ENCODE measurements at places on chromosomes 5 and 9.

GRCh38 chr5:73858776-73859175 lies 232.8 kb downstream of the ARHGEF28 start:
- DNase-seq = no peak
- no peaks in the 10 kb centered on the region for H3K4me1 ChIP-seq
- no peak overlapping the region for H3K4me3 ChIP-seq
- H3K27me3 ChIP-seq = no peaks in the 10 kb centered on the region
- peaks cover 25% of the 10 kb centered on the region for H3K36me3 ChIP-seq
- H3K27ac ChIP-seq = no peak overlapping the region

DNA sequence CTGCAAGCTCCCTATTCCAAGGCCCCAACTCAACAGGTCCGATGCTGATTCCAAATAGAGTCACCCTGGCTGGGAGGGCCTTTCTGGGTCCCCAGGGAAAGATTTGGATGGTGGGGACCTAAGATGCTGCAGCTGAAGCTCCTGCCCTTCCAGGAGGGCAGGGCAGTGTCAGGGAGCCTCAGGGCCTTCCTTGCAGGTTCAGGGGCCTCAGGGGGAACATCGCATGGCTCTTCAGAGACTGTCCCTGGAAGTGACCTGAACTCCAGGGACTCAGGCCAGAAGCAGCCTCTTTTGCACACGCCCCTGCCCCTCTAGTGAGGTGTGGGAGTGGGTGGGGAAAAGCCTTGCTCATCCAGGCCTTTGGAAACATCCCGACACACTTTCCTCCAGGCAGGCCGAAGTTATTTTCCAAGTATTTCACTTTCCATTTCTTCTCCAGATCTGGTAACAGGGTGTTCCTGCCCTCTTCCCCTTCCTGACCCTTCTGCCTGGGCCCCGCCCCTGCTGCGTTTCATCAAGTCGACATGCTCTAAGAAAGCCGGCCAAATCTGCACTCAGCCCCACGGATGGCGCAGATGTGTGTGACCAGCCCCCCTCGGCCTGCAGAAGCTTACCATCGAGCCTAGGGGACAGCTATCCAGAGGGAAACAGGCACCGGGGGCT lies 159.5 kb downstream of the FGF18 start:
- peaks cover 30% of the 10 kb centered on the region for H3K27me3 ChIP-seq
- H3K4me3 ChIP-seq = no peak overlapping the region
- no peak overlapping the region for H3K27ac ChIP-seq
- H3K4me1 ChIP-seq = no peaks in the 10 kb centered on the region
- no peaks in the 10 kb centered on the region for H3K36me3 ChIP-seq

DNA sequence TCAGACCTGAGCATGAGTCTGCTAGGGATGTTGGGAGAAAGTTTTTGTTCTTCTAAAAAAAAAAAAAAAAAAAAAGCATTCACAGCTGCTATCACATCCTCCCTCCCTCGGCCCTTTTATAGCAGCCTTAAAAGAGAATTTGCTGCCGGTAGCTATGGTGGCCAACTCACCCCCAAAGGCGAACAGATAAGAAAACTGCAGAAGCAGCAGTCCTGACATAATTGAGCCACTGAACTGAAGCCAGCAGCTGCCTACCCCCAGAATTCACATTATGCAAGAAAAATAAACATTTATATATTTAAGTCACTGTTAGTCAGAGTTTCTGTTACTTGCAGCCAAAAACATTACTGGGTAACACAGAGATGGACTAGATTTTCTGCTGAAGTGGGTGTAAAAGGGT lies 124.3 kb upstream of the SMARCA2 start:
- DNase-seq = no peak
- H3K27me3 ChIP-seq = no peaks in the 10 kb centered on the region
- H3K4me1 ChIP-seq = no peaks in the 10 kb centered on the region
- no peak overlapping the region for H3K4me3 ChIP-seq
- no peaks in the 10 kb centered on the region for H3K36me3 ChIP-seq
- H3K27ac ChIP-seq = no peak overlapping the region

GRCh38 chr9:115063058-115063845 lies 54.7 kb downstream of the TNC start:
- H3K4me1 ChIP-seq = peaks cover 32% of the 10 kb centered on the region
- H3K27ac ChIP-seq = peak overlapping the region; percentile 10
- no peaks in the 10 kb centered on the region for H3K27me3 ChIP-seq
- H3K4me3 ChIP-seq = no peak overlapping the region
- peaks cover 3% of the 10 kb centered on the region for H3K36me3 ChIP-seq

DNA sequence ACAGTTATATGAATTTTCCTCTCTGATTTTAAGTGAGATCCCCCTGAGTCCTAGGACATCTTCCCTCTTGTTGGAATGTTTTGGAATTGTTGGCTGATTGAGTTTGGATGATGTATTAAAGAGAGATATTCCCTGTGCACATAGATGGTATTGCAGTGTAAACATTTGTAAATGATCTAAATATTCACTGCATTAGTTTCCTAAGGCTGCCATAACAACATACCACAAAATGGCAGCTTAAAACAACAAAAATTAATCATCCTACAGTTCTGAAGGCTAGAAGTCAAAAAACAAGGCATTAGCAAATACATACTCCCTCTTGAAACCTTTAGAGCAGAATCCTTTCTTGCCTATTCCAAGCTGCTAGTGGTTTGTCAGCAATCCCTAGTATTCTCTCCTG lies 38.0 kb upstream of the MROH2B start:
- DNase-seq = no peak
- no peaks in the 10 kb centered on the region for H3K4me1 ChIP-seq
- no peaks in the 10 kb centered on the region for H3K27me3 ChIP-seq

GRCh38 chr9:98264516-98264915 lies 9.1 kb upstream of the TBC1D2 start:
- no peak for DNase-seq
- H3K4me3 ChIP-seq = no peak overlapping the region
- no peaks in the 10 kb centered on the region for H3K36me3 ChIP-seq
- H3K27me3 ChIP-seq = no peaks in the 10 kb centered on the region

GRCh38 chr9:90903766-90904424 lies 102.3 kb downstream of the SYK start:
- peaks cover 3% of the 10 kb centered on the region for H3K27me3 ChIP-seq
- no peak for DNase-seq
- H3K27ac ChIP-seq = no peak overlapping the region
- H3K36me3 ChIP-seq = no peaks in the 10 kb centered on the region

GRCh38 chr5:113354055-113354454 lies 80.7 kb downstream of the TSSK1B start:
- no peaks in the 10 kb centered on the region for H3K36me3 ChIP-seq
- H3K4me3 ChIP-seq = no peak overlapping the region
- H3K27me3 ChIP-seq = no peaks in the 10 kb centered on the region
- no peak for DNase-seq
- H3K27ac ChIP-seq = no peak overlapping the region
- H3K4me1 ChIP-seq = peaks cover 3% of the 10 kb centered on the region

DNA sequence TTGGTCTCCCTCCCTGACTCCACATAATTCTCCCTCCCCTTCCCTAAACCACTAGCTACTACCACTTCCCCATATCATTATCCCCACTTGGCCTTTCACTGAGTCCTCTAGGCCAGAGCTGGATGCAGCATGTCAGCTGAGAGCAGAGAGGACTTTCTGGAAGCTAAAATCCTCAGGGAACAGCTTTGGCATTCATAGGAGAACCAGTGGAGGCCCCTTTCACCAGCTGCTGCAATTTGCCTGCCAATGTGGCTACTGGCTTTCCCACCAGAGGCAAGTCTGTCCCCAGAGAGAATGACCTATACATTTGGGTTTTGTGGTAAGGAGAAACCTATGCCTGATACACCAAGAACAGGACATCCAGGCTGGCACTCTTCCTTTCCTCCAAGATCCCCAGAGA lies 14.4 kb downstream of the FAM219A start:
- no peak overlapping the region for H3K4me3 ChIP-seq
- H3K27me3 ChIP-seq = no peaks in the 10 kb centered on the region
- DNase-seq = no peak
- H3K27ac ChIP-seq = no peak overlapping the region
- H3K36me3 ChIP-seq = no peaks in the 10 kb centered on the region

DNA sequence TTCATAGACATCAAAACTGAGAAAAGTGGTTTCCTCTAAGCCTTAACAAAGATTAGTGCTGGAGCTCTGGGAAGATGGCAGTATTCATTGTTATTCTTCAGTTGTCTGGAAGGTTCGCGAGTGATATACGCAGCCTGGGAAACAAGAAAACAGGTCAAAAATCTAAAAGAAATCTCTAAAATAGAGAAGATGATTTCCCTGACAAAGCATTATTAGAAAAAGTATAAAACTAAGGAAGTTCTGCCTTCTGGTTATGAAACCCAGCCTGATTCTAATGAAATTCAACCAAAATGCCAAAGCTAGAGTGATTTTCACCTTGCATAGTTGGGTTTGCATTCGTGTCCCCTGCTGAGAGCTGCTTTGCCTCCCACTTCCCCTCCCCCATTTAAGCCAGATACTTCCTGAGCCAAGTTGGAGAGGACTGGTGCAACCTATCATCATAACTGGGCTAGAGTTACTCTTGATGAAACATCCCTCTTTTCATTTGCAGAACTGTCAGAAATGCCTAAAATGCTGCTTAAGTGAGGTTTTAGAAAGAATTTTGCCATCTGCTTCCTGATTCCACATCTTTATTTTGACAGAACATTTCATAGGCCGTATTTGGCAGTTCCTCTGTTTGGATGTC lies 48.4 kb downstream of the NDFIP1 start:
- H3K27ac ChIP-seq = no peak overlapping the region
- no peaks in the 10 kb centered on the region for H3K4me1 ChIP-seq
- DNase-seq = no peak
- peaks cover 8% of the 10 kb centered on the region for H3K36me3 ChIP-seq
- no peaks in the 10 kb centered on the region for H3K27me3 ChIP-seq

DNA sequence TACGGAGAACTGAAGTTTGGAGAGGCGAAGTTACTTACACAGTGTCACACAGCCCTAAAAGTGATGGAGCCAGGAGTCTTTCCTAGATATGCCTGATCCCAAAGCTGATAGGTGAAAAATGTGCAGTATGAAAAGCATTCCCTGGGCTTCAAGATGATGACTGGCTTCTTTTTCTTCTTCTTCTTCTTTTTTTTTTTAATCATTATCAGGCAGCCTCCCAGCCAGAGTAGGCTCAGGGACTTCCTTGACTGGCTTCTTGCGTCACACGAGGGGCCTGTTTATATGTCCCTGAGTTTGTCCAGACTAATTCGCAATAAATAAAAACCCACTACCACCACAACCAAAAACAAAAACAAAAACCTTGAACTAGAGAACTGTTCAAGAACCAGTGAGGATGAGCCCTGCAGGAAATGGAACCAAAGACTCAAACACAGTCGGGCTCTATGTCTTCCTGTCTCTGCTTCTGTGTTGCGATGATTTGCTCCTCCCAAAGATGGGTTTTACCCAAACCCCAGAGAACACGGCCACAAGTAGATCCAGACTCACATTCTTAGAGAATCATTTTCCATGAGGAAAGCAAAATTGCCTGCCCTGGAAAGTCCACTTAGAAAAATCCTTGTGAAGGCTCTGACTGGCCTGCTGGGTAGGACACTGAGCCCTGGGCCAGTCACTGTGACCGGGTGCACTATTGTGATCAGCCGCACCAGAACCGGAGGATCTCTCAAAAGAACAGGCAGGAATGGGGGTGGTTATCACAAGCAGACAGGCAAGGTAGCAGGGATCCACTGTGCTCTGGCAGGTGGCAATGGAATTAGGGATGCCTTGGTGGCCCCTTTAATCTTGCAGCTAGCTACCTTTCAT lies 38.0 kb upstream of the ADAM19 start:
- no peak overlapping the region for H3K4me3 ChIP-seq
- H3K27me3 ChIP-seq = no peaks in the 10 kb centered on the region
- peaks cover 15% of the 10 kb centered on the region for H3K4me1 ChIP-seq

GRCh38 chr5:154778534-154778933 lies 23.4 kb downstream of the LARP1 start:
- no peak overlapping the region for H3K4me3 ChIP-seq
- H3K36me3 ChIP-seq = peaks cover 11% of the 10 kb centered on the region
- DNase-seq = no peak
- no peak overlapping the region for H3K27ac ChIP-seq
- peaks cover 16% of the 10 kb centered on the region for H3K4me1 ChIP-seq

DNA sequence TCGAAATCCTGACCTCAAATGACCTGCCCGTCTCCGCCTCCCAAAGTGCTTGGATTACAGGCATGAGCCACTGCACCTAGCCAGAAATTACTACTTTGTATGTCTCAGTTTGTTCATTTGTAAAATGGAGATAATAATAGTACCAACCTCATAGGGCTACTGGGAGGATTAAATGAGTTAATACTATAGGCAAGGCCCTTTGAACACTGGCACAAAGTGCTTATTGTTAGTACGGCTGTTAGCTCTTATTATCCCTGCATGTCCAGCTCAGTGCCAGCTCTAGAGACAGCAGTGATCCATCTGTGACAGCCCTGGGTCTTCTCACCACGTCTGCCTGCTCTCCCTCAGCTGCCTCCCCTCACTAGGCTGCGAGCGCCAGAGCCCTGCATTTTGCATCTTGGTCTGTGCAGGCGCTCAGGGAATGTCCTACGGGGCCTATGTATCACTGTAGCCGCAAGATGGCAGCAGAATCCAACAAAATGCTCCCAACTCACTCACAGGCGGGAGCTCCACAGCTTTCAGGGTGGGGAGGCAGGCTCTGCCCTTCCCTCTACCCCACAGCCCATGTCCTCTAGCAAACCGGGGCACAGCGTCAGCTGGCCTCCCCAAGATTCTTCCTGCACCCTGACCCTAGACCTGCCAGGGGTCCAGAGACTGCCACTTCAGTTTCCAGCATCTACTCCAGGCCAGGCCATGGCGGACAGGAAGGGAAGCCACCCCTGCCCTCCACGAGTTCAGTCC lies 17.7 kb upstream of the AKNA start:
- H3K4me1 ChIP-seq = peaks cover 26% of the 10 kb centered on the region
- peak; percentile 38 for DNase-seq
- H3K36me3 ChIP-seq = no peaks in the 10 kb centered on the region
- H3K27me3 ChIP-seq = no peaks in the 10 kb centered on the region
- H3K4me3 ChIP-seq = no peak overlapping the region

DNA sequence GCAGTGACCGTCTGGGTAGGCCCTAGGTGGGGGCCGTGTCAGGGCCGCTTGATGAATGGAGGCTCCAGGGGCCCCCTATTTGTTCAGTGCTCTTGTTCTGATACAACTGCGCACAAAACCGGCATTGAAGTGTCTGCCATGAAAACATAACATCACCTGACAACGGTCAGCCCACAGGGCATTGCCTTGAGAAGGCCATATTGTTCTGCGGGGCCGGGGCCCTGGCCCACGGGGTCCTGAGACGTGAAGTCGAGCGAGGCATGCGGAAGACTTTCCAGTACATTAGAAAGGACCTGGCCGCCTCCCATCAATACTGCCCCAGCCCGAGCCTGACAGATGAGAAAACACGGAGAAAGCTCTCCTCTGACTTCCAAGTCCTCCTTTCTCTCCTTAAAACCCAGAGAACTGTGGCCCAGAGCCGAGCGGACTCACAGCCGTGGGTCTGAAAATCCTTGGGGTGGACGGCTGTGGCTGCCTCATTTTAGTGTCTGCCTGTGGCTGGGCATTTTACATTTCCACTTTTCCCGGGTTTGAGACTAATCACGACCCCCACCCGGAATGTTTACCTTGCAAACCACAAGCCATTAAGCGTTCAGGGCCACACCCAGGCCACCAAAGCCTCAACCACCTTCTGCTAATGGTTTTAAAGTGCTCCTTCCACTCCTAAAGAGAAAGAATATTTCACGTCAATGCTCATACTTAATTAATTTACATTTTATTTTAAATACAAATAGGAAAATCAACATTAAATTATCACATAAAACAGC lies 391.0 kb upstream of the IRX2 start:
- H3K4me1 ChIP-seq = no peaks in the 10 kb centered on the region
- no peak overlapping the region for H3K4me3 ChIP-seq
- H3K36me3 ChIP-seq = no peaks in the 10 kb centered on the region
- no peaks in the 10 kb centered on the region for H3K27me3 ChIP-seq
- DNase-seq = no peak
- no peak overlapping the region for H3K27ac ChIP-seq

- peaks cover 7% of the 10 kb centered on the region for H3K27me3 ChIP-seq
- no peaks in the 10 kb centered on the region for H3K36me3 ChIP-seq
- no peak overlapping the region for H3K27ac ChIP-seq
Measured at GRCh38 chr9:136617746-136618579, 44.8 kb upstream of the EGFL7 start.
